H7 (cell line): ENCODE measurements at places on chromosomes 3 and 15. TPM values are rescaled to one million over a fixed set of nuclear protein-coding genes. Genes with fewer than 3 reads are reported as not detected.
A peak's percentile ranks its signal among the peaks of the same experiment; 100 is the strongest.

GRCh38 chr3:149771652-149772271, 19.5 kb upstream of the COMMD2 start:
- DNase-seq: peak; percentile 53

- DNase-seq: peak; percentile 4
Observed at GRCh38 chr3:117922039-117922438, 1112.6 kb downstream of the IGSF11 start.

GRCh38 chr3:73733746-73734145, 109.0 kb upstream of the PDZRN3 start:
- DNase-seq: no peak

- no peak for DNase-seq
Observed at GRCh38 chr15:69510556-69510955, 57.9 kb downstream of the RPLP1 start.

DNA sequence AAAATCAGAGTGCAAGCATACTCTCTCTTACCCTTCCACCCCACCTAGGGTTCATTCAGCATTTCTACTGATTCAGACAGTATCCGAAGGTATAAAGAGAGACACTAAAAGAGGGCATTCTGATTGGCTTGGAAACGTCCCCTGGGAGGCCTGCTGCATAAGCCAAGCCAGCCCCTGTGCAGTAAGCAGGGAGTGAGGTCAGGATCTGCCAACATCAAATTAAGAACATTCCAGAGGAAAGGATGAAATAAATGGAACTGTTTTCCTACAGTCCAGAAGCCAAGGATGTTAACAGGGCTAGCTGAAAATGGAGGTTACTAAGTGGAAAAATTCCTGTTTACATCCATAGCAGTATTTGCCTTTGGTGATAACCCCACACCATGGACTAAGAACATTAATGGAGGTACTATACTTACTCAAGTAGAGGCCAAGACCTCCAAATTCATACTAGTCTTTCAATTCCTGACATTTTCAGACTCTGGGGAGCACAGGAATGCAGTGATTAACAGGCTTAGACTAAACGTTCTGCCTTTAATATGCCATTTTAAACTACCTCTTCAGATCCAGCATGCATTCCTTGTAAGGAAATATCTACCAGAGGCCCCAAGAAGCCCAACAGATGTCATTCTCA, 34.5 kb downstream of the NPTN start:
- no peak for DNase-seq

DNA sequence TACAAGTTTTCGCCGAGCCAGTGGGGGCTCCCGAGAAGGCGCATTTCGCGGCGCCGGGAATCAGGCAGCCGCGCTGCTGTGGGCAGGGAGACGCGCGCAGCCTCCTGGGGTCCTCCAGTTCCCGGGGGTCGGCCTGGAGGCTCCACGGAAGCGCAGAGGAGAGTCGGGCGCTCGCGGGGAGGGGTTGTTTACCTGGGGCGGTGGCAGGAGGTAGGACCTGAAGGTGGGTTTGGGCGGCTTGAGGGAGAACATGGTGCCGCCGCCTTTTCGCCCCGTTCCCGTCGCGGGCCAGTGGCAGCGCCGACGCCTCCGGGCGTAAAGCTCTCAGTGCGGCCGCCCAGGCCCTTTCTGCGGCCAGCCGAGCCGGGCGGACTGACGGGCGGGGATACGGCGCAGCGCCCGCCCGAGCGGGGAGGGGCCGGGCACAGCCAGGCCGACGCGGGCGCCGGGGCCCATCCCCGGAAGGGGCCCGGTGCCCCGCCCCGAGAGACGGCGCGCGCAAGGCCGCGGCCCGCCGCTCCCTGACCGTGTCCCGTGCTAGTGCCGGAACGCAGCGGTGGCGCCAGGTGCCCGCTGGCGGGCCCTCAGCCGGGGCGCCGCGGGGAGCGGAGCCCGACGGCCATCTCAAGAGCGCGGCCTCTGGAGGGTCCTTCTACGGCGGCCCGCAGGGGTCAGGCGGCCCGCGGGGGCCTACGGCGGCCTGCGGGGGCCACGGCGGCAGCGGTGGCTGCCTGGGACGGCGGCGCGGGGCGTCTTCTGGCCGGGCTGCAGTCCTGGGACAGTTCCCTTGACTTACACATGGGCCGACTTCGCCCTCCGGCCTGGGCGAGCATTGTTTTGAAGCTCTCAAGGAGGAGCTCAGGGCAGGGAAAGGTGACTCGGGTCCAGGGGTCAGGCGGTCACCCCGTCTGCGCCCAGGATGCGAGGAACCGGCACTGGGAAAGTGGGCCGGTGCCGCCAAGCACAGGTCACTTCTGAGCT, at the start of gene MTMR10:
TSS of gene MTMR10 (minus strand) at position 374 of the 981 bp plus-strand sequence. CDS start at position 252, 122 bp downstream.
- peak; percentile 96 for DNase-seq

DNA sequence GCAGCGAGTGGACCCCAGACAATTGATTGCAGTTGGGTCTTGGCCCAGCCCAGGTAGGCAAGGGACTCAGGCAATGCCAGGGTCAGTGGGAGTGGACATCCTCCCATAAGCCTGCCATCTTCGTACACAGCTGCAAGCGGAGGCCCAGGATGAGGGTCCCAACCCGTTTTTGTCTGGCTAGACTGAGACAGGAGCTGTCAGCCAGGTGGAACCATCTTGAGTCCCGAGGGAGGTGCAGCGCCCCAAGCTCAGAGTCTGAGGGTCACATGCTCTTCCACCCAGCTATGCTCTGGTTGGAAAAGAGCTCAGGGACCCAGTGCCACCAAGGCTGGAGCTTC, 22.6 kb upstream of the IP6K2 start:
- DNase-seq: no peak

DNA sequence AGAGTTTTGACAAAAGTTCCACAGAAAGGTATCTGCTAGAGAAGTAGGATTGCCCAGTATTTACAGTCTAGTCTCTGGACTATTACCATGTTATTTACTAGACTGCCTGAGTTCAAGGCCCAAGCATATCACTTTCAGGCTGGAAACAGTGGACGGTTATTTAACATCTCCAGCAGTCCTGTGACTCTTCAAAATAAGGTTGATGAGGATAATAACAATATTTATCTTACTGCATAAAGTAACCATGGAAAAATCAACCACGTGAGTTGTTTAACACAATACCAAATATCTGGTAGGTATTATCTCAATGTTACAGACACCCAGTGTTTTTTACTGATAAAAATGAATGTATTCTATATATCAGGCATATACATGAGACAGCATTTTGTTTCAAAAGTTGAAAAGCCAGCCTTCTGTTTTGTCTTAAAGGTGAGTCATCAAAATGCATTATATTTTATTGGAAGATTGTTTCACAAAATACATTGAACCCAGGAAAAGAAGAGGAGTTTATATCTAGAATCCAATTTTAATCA, 535.8 kb downstream of the TBL1XR1 start:
- no peak for DNase-seq

GRCh38 chr15:70127770-70128413, 30.2 kb upstream of the TLE3 start:
- DNase-seq: no peak

DNA sequence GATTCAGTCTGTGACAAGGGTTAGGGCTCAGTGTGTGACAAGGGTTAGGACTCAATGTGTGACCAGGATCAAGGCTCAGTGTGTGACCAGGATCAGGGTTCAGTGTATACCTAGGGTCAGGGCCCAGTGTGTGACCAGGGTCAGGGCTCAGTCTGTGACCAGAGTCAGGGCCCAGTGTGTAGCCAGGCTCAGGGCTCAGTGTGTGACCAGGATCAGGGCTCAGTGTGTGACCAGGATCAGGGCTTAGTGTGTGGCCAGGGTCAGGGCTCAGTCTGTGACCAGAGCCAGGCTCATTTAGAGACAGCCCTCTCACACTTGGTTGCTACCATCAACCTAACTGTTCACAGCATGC, 24.2 kb downstream of the LOXL1 start:
- no peak for DNase-seq

MINAR1 gene
- 1.0 and 1.1 TPM in 2 replicates for total RNA-seq

DPP8 gene
- 18.4 and 21.1 TPM in 2 replicates for total RNA-seq

OXSR1 gene
- 25.5 and 30.9 TPM in 2 replicates for total RNA-seq

GNB4 gene
- total RNA-seq: 50.4 and 56.1 TPM in 2 replicates
